Epithelial cell of prostate (primary cell): ENCODE measurements at places on chromosomes 2 and 18.

GRCh38 chr18:49813069-49813318 lies 339 bp downstream of the ACAA2 start:
- DNase-seq = no peak

GRCh38 chr18:10840743-10841142 lies 308.6 kb downstream of the PIEZO2 start:
- no peak for DNase-seq

DNA sequence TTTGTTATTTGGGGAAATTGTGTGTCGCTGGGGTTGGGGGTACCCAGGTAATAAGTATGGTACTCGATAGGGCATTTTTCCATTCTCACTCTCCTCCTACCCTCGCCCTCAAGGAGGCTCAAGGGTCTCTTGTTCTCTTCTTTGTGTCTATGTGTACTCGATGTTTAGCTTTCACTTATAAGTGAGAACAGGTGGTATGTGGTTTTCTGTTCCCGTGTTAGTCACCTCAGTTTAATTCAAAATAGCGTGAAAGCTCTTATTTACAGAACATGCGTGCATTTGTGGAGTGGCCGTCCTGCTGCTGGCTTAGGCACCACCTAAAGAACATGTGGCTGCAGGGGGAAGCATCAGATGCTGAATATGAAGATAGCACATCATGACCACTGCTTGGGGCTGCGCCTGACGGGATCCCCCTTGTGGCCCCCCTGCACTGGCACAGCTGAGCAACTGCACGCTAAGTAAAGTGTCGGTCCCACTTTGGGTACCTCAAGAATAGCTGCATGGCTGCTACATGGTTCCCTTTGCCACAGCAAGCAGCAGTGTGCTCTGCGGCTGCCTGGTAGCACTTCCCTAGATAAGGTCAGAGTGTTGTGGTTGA lies 569.0 kb downstream of the DCDC2C start:
- no peak for DNase-seq

- no peak for DNase-seq
These were observed 27.3 kb upstream of the MAL start for GRCh38 chr2:94997981-94998930.

DNA sequence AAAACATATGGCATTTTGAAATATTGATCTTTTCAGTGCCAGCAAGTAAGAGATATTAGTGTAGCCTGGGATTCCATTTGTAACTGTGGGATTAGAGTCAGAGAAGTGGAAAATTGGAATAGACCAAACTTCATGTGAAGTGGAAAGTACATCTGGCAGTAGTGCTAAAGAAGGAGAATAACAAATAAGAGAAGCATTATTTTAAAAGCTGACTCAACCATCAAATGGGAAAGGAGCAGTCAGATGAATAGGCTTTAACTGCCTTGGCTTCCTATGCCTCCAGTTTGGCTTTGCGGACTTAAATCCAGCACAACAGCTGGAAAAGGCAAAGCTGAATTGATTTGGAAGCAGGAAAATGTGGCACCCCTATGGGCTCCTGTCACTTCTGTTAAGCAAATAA lies 623.1 kb downstream of the TSN start:
- no peak for DNase-seq

GRCh38 chr2:54318821-54319220 lies 62.8 kb upstream of the TSPYL6 start:
- no peak for DNase-seq

DNA sequence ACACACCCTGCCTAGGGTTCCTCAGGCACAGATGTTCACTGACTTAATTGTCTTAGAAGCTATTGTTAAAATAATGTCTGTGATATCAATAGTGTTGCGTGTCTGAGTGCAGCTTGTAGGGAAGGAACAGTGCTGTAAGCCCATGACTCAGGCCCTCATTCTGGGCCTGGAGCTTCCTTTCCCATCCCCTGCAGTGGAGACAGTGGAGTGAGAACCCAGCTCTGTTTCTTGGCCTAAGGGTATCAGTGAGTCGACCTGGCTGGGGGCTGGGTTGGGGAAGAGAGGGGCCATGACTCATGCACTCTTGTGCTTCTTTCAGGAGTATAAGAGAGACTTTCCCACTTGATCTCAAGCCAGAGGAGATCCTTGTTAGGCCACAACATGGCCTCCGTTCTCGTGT lies 106.8 kb downstream of the HRH4 start:
- DNase-seq = peak; percentile 80

- no peak for DNase-seq
These were observed 58.8 kb downstream of the PARD3B start for GRCh38 chr2:204604061-204604460.

- DNase-seq = no peak
These were observed 14.3 kb upstream of the D2HGDH start for GRCh38 chr2:241720099-241720498.

- no peak for DNase-seq
These were observed 40.4 kb downstream of the COL3A1 start for GRCh38 chr2:189014449-189015138.

GRCh38 chr18:39587586-39587985 lies 2022.0 kb upstream of the CELF4 start:
- DNase-seq = no peak

DNA sequence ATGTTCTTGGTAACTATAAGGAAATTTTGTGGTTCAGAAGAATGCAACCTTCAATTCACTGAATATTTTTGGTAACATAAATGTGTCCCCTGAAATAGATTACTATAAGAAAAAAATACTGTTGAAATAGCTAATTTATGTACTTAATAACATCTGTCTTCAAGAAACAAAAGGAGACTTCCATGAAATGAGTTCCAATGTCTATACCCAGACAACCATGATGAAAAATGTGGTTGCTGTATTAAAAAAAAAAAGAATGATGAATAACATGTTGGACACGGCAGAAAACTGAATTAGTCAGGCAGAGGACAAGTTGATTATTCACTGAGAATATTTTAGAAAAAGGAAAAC lies 98.5 kb downstream of the TACR1 start:
- no peak for DNase-seq

GRCh38 chr2:39127973-39128372 lies 7.1 kb upstream of the SOS1 start:
- peak; percentile 80 for DNase-seq

- no peak for DNase-seq
These were observed 9.0 kb downstream of the ERFE start for GRCh38 chr2:238167761-238168160.

DNA sequence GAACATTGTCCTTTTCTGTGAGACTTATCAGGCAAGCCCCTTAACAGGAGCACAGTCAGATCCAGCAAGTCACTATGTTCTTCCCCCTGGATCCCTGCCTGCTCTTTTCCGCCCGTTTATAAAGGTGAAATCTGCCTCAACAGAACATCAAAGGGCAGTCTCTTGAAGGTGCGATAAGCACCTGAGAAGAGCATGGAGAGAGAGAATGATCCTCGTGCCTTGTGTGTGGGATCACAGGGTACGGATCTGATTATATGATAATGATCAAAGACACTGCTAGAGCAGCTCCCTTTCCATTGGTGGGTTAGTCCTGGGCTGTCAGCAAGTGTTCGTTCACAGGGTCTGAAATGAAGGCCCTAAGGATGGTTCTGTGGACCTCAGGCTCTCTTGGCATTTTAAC lies 106.4 kb downstream of the ZAP70 start:
- no peak for DNase-seq

- no peak for DNase-seq
These were observed 14.9 kb upstream of the CEP192 start for GRCh38 chr18:12976305-12976704.

DNA sequence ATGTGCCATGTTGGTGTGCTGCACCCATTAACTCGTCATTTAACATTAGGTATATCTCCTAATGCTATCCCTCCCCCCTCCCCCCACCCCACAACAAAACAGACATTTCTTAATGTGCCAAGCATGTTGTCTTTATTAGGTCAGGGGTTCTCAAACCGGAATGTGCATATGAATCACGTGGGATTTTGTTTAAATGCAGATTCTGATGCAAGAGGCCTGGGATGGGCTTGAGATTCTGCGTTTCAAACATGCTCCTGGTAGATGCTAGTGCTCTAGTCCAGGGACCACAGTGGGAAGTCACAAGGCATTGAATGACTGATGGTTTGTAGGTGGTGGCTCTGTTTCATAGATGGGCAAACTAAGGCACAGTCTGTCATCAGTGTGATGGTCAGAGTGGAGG lies 184.7 kb downstream of the SMAD7 start:
- no peak for DNase-seq

GRCh38 chr2:189022492-189022891 lies 48.3 kb downstream of the COL3A1 start:
- DNase-seq = no peak

- no peak for DNase-seq
These were observed 106.8 kb downstream of the ZNF519 start for GRCh38 chr18:14025306-14025940.

GRCh38 chr2:126949775-126950174 lies 51.1 kb downstream of the TEX51 start:
- DNase-seq = no peak

DNA sequence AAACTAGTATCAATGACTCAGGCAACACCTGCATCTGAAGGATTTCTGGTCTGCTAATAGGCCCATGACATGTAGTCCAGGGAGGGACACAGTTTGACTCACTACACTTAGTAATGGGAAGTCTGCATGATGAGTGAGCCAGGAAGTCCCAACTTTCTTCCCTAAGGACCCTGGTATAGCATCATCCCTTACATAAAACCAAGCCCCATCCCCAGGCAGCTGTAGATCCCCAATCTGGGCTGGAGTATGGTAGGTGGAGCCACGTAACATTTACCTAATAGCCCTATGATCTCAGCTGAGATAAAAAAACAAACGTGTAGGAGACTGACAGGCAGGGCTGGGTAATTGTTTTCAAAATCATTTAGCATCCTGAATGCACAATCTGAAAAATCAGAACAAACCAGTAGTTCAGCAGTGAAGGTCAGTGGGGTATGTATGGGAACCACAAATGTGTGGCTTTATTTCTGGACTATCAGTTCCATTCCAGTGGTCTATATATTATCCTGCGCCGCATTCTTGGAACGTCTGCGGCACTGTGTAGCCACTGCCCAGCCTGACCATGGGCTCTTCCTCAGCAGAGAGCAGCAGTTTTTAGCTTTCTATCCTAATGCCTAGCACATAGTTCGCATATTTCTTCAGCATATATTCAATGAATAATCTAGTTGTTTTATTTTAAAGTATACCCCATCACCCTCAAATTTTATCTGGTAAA lies 33.5 kb downstream of the EPB41L3 start:
- no peak for DNase-seq

DNA sequence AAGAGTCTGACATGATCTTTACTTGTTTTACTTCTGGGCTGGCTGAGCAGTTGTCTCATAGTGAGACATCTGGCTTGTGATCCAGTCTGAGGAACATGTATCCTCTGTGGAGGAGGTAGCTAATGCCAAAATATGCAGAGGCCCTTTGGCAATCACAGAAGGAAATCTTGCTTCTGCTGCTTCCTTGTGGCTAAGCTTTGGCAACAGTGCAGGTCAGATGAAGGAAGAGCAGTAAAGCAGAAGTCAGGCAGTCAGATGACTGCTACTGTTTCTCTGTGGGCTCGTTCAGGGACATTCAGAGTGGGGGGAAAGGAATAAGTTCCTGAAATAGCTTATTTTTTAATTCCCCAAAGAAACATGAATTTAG lies 22.3 kb downstream of the DOK1 start:
- DNase-seq = no peak

DNA sequence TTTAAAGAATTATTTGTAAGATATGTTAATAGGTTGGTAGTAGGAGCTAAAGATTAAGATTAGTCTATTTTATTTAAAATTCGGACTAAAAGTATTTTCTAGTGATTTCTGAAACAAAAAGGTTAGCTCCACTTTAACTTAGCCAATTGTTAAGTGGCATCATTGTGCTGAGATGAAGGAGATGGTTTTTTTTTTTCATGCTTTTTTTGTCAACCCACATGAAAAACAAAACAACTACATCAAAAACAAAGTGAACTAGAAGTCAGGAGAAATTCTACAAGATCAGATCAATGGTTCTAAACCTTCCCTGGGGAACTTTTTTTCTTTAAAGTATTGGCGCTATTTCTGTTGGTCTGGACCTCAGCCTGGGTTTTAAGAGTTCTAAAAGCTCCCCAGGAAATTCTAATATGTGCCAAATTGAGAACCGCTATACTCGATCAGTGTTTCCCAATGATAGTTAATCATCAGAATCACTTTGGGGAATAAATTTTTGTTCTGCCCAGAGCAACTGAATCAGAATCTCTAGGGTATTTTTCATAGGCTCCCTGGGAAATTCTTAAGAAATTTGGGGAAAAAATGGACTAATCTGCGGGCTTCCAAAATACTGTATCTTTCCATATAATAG lies 2.3 kb downstream of the ZC3H6 start:
- DNase-seq = no peak

- DNase-seq = no peak
These were observed 1.1 kb downstream of the KANSL1L start for GRCh38 chr2:210170196-210170445.

DNA sequence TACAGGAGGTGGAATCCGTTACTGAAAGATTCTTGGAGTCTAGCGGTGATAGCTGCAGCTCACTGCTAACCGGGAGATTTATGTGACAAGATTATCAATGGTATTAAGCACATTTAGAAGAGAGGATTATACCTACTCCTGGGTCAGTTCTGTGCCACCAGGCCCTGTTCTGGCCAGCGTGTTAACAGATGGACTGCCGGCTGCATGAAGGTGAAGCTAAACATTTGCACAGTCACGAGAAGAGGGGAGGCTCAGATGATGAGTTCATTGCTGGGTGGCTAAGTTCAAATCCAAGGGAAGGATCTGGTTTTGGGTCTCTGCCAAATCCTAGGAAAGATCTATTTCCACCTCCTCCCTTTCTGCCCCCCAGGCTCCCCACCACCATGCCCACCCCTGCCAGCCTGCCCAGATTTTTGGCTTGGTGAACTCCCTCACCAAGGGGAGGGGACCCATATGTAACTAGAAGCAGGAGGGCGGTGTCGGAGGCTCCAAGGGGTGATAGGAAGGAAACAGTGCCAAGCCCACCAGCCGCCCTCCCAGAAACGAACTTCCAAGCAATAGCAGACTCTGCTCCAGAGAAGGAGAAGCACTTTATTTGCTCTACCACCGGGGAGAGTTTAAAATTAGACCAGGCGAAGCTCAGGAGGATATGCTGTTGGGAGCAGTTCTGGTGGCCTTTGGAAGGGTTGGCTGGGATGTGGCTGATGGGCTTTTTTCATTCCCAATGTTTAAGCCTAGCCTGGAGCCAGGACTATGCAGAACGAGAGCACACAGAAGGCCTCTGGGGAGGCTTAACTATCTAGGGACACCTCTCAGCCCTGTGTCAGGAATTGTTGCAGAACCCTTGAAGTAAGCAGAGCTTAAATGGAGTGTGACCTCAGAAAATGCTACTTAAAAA lies 200.5 kb downstream of the KLHL29 start:
- DNase-seq = no peak

DNA sequence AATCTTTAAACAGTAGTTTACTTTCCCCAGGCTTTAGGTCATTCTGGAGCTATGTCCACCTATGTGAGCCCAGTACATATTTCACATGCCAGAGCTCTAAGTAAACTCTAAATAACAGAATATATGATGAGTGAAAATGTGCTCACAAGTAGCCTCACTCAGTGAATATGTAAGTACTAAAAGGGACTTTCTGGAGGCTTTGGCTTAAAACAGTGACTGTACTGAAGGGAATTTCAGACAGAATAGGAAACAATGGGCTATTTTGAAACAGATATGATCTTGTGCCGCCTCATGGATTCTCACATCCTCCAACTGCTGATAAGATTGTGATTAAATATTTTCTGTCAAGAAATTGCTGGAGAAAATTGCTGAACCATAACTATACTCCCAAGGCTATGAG lies 747.9 kb downstream of the SOCS6 start:
- DNase-seq = no peak

- DNase-seq = peak; percentile 78
These were observed 66.1 kb downstream of the LRRFIP1 start for GRCh38 chr2:237693291-237693994.
